ENCODE measurements at places on chromosomes 6 and 20. TPM values are rescaled to one million over a fixed set of nuclear protein-coding genes. Genes with fewer than 3 reads are reported as not detected.

DNA sequence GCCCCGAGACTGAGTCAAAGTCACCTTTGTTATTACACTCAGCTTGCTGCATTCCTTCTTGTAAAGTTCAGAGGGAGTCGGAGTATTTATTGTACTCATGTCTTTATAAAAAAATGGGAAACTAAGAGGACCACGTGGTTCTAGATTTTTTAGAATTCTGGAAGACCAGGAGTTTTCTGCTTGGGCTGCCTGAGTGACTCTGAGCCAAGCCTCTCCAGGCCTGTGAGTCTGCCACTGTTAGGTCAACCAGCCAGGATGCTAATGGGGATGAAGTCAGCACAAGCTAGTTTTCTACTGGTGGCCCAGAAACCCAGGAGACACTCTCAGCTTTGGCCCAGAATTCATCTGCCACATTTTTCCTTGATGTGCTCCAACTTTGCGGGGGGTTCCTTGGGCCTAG lies 453.5 kb upstream of the SULF2 start:
- no peak for DNase-seq

DNA sequence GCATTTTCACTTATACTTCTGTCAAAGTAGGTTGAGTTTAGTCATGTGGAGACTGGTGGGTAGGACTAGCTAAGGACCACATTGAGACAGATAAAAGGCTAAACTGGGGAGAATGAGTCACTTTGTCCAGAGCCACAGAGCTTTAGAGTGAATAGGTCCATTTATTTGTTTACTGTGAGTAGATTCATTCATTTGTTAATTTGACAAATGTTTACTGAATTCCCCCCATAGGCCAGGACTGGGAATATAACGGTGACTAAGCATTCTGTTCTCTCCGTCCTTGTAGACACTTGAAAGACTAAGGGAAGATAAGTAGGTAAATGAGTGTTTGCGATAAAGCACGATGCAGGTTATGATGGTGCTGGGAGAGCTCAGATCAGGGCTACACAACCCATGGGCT lies 699.7 kb upstream of the ID4 start:
- DNase-seq: no peak

DNA sequence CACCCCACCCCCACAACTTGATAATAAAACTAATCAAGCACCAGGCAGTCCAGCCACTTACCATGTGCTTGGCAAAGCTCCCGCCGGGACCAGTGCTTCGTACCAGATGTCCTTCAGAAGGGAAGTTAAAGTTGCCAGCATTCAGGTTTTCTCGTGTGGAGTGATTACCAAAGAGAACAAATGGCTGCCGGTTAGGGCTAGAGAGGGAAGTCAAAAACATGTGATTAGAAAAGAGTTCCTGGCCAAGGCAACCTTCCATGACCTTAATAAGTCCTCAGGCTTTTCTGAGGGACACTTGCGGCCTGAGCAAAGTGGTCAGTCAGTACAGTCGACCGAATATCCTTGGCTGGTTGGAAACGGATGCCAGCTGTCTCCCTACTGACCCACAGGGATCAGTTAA lies 67.0 kb downstream of the DNAAF9 start:
- no peak for DNase-seq

The PREX1 gene
- total RNA-seq: 20.0 TPM

Measured in Panc1 (cell line).